Jurkat, Clone E6-1 (cell line): ENCODE measurements at places on chromosomes 7 and 10.
A peak's percentile ranks its signal among the peaks of the same experiment; 100 is the strongest.

DNA sequence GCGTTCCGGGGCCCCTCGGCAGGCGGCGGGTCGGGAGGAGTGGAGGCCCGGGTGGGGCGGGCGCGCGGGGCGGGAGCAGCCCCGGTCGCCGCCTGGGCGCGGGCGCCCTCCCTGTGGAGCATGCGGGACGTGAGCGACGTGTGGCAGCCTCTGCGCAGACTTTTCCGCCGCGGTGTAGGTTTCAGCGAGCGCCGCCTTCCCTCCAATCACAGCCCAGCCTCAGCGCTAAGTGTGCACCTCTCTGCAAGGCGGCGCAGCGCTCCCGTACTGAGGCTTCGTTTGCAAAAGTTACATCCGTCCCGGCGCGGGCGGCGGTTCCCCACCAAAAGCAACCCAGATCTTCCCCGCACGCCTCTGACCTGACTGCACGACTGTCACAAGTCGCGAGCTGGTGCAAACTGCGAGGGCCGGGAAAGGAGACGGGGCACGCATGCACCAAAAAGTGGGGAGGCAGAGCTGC, 1.2 kb upstream of the PFKFB3 start:
- peak; percentile 93 for DNase-seq

- DNase-seq = no peak
These were observed 131.2 kb upstream of the MKI67 start for GRCh38 chr10:128257428-128257827.

DNA sequence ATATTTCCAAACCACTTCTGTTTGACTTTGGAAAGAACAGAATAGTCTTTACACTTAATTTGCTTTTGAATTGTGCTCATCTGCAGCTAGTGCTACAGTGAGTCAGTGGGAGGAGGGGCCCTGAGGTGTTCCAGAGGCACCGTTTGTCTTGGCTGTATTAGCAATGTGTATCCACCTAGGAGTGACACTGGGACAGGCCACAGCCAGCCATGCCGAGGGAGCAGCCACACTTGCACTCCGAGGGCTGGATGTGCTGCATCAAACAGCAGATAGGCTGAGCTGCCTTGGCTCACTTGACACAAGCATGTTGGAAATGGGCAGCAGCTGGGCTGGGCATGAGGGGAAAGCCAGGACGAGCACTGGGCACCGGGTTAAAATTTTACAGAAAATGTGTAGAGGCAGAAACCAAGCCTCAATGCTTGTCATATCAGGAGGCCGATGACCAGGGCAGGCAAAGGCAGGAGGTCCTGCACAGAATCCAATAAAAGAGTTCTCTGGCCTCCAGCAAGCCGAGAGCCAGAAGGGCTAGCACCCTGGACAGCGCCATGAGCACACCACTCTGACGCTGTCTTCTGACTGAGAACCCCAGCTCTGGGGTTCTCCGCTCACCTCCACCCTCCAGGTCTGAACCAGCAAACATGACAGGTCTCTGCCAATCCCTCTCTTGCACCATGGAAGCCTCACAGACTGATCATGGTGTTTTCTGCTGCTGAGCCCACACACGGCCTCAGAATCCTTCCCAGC, 163.3 kb downstream of the GRID1 start:
- DNase-seq = peak; percentile 27

DNA sequence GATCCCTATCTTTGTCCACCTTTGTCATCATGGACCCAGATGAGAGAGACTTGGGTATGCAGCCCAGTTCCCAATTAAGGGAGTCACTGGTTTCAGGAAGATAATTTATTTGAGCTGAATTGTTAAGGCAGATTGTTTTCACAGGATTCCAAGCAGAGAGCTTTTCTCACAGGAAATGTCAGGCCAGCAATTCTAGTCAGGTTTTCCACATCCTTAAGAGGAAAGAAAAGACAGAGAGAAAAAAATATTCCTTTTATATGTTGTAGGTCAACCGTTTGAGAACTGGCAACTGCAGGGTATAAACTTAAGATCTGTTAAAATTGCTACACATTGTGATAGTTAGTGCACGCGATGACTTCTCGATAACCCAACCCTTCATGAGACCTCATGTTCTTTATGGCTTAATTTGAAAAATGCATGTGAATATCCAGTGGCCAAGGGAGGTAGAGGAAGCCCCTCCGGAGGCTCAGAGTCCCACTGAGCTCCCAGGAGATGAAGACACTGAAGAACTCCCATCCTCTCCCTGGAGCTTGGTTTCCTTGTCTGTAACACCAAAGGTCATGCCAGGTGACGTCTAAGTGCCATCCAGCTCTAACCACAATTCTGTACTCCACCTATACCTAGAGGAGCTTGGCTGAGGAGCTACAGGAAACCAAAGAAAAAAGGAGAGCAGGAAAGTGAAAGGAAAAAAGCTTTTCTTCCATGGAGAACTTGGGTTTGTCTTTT, 45.6 kb downstream of the MINDY4 start:
- DNase-seq = no peak

GRCh38 chr7:499853-500485, 19.7 kb downstream of the PDGFA start:
- no peak for DNase-seq

- DNase-seq = no peak
These were observed 200.2 kb downstream of the ZNF438 start for GRCh38 chr10:30831426-30831825.

DNA sequence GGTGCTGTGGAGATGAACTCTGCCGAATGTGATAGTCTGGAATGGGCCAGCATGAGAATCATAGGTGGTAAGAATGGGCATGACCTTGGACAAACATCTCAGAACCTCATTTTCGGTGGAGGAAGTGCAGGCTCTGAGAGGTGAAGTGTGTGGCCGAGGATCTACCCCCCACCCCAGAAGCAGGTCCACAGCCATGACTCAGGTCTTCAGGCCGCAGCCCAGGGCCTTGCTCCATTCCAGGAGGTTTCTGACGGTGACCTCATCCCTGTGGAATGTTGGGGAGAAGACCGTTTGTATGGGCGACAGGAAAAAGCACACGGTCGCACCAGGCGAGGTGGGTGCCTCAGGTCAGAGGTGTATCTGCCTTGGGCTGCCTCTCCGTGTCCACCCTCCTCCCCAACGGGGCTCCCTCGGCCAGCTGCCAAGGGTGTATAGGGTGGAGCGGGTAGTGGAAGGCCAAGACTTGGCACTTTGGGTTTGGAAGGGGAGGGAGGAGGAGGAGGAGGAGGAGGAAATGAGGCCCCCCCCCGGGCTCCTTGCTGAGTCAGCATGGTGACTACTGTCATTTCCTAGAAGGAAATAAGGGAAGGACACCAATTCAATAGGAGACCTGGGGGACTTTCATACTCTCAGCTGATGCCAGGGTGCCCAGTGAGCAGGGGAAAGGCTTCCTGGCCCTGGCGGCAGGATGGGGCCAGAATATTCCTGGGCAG, 168.0 kb upstream of the RHEB start:
- DNase-seq = no peak

- DNase-seq = no peak
These were observed 789.9 kb upstream of the IGFBP3 start for GRCh38 chr7:46710927-46711326.

DNA sequence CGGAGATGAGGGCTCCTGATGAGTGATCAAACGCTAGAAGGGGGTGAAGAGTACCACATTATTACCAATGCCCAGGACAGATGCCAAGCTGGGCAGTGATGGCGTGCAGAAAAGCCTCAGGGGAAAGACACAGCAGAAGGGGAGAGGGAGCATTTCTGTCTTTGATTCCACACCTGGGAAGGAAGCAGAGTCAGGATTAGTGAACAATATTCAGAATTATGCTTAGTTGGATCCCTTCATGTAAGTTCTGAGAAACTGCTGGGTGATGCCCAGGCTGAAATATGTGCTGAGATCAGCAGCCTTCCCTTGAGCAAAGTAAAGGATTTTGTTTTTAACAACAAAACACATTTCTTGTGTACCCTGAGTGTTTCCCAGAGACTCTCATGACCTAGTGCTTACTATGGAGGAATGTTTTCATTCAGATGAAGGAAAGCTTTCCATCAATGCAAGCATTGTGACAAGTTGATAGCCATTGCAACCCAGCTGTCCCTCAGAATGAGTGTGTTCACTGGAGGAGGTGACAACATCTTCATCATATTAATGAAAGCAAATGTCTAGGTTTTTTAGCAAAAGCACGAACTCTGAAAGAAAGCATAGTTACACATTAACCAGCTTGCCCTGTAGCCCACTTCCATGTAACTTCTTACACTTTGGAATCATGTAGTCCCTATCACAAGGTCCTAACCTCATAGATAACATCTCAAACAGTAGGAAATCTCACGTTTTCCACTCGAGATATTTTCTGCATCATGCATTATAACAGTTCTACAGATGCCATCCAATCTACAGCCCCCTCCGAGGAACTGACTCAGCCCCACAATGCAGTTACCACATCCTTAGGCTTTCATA, 23.8 kb upstream of the AKR1C1 start:
- no peak for DNase-seq

GRCh38 chr7:64685091-64685490, 19.2 kb downstream of the ZNF107 start:
- DNase-seq = peak; percentile 66

GRCh38 chr7:44534501-44534900, 6.6 kb downstream of the NPC1L1 start:
- DNase-seq = peak; percentile 45

DNA sequence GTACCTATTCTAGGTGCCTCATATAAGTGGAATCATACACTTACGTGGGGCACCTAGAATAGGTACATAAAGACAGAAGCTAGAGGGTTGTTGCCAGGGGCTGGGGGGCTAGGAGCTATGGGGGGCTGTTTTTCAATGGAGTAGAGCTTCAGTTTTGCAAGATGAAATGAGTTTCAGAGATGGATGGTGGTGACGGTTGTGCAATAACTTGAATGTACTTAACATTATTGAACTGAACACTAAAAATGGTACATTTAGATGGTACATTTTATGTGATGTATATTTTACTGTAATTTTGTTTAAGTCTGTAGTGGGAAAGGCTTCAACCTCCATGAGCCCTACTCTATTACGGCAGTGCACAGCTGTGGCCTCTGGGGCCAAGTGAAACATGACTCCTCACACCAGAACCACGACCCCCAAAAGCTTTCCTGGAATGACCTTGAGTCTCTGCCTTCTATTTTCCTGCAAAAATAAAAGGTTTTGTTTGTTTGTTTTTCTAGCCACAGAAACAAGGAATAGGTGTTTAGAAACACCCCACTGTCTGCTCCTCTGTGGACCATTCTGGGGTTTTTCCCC, 147.3 kb upstream of the PLXNA4 start:
- no peak for DNase-seq

GRCh38 chr10:22657566-22658225, 56.7 kb downstream of the PIP4K2A start:
- no peak for DNase-seq

GRCh38 chr7:42852531-42852930, 59.3 kb downstream of the C7orf25 start:
- no peak for DNase-seq

DNA sequence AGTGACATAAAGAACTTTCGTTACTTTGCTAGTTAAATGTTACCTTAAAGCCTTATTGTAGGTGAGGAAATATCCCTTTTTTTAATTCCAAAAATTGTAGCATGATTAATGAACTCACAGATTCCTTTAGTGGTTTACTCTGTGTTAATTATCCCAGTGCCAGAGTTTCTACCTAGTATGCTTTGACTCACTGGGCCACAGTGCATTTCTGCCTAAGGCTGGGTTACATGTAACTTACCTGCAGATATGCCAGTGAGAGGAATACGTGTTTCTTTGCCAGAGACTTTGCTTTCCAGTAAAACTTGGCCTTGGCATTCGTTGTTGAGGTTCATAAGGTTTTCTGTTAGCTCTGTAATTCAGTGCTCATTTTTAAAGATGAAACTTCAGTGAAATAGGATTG, 380.8 kb upstream of the LRGUK start:
- no peak for DNase-seq

- no peak for DNase-seq
These were observed 56.0 kb upstream of the COMTD1 start for GRCh38 chr10:75291805-75292204.

- DNase-seq = no peak
These were observed 76.6 kb downstream of the NRBF2 start for GRCh38 chr10:63209705-63210104.

GRCh38 chr7:92462560-92462959, 15.2 kb downstream of the ERVW-1 start:
- DNase-seq = no peak

DNA sequence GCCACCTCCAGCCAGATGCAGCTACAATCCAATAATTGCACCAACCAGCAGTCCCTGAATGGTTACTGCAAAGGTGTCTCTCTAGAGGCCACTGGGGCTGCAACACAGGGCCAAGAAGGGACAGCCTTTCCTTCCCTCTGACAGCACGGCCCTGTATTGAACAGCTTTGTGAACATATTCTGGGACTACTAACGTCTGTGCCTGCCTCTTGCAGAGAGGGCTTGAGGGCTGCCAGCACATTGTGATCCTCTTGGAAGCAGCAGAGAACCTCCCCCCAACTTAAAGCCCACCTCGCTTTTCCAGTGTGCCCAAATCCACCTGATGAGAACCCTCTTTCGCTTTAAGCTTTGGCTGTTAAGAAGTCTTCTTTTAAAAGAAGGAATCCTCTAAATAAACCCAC, 415.9 kb downstream of the RPS24 start:
- no peak for DNase-seq

DNA sequence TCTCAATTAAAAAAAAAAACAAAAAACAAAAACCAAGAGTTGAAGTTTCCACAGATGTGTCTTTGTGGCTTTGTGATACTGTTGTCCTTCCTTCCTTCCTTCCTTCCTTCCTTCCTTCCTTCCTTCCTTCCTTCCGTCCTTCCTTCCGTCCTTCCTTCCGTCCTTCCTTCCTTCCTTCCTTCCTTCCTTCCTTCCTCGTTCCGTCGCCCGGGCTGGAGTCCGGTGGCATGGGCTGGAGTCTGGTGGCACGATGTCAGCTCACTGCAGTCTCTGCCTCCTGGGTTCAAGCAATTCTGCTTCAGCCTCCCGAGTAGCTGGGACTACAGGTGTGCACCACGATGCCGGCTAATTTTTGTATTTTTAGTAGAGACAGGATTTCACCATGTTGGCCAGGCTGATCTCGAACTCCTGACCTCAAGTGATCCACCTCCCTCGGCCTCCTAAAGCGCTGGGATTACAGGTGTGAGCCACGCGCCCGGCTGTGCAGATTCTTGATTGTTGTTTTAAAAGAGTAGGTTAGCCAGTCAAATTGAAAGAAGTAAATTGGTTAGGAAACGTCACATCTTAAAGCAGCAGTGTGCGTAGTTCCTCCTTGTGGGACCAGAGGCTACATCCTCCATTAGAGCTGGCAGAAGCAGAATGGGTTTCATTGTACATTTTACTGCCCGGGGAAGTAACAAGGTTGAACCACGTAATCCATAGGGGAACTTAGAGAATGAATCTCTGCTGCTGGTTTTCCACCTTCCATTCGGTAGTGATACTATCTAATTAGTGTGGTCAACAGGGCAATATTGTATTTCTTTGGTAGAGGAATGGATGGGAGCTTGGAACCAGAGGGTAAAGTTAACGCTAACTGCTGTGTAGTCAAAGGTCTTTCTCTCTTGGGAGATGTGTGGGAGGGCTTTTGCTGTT, 20.6 kb downstream of the DNAJB6 start:
- no peak for DNase-seq
